ENCODE measurements at places on chromosomes 1 and 21.

- peak; percentile 32 for DNase-seq
Measured at GRCh38 chr1:61641578-61642336, 83.2 kb downstream of the TM2D1 start.

- no peak for DNase-seq
Measured at GRCh38 chr1:25033030-25033827, 103.2 kb upstream of the RUNX3 start.

DNA sequence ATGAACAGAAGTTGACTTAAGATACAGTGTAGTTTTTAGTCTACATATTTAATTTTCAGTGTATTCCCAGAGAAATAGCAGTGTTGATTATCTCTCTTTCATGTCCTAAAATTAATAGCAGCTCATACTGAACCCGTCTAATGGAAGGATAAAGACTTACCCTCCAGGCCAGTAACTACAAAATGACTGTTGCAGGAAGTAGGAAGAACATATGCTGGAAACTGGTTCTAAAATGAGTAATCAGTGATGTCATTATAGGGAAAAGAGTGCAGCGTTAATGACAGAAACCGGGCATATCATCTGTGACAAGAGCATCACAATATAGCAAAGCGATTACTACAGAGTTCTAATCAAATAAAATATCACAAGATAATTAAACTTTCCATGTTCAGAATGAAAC lies 385.5 kb downstream of the SMYD3 start:
- no peak for DNase-seq

DNA sequence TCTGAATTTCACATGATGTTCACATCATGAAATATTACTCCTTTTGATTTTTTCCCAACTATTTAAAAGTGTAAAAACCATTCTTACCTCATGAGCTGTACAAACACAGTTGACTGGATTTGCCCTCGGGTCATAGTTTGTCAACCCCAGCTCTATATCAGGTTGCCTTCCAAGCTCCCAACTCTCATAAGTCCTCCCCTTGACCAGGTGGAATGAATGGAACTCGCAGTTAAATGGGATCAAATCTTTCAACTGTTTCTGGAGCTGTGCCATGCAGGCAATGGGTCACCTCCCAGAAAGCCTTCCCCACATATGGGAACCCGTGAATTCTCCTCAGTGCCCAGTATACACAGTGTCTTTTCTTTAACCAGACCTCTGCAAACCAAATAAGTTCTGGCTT lies 169.8 kb upstream of the FOXD3 start:
- no peak for DNase-seq

GRCh38 chr1:171251042-171251951 lies 3.0 kb downstream of the FMO1 start:
- no peak for DNase-seq

- peak; percentile 53 for DNase-seq
Measured at GRCh38 chr1:150186789-150187559, 37.3 kb downstream of the PLEKHO1 start.

- DNase-seq = no peak
Measured at GRCh38 chr1:183871142-183871541, 66.2 kb downstream of the RGL1 start.

GRCh38 chr21:25688275-25689155 lies 46.2 kb downstream of the ATP5PF start:
- DNase-seq = no peak

DNA sequence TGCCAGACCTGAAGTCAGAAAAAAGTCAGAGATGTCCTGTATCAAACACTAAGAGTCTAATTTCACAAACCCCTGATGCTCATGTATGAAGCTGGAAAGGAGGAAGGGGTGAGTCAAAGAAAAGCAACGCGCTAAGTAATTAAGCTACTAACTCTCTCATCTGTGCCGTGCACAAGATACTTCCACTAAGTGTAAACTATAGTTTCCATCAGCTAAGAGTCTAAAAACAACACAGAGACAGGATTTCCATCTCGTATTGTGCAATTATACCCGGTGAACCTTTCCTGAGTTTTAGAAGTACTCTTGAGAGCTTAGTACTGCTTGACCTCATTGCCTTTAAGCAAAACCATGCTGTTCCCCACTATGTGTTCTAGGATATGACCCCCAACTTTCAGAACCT lies 19.0 kb downstream of the DNALI1 start:
- DNase-seq = no peak

- DNase-seq = no peak
Measured at GRCh38 chr1:205693421-205693991, 13.2 kb upstream of the SLC45A3 start.

GRCh38 chr1:28295936-28296335 lies 32.9 kb upstream of the MED18 start:
- no peak for DNase-seq

GRCh38 chr21:32599526-32599925 lies 12.7 kb downstream of the CFAP298 start:
- no peak for DNase-seq

DNA sequence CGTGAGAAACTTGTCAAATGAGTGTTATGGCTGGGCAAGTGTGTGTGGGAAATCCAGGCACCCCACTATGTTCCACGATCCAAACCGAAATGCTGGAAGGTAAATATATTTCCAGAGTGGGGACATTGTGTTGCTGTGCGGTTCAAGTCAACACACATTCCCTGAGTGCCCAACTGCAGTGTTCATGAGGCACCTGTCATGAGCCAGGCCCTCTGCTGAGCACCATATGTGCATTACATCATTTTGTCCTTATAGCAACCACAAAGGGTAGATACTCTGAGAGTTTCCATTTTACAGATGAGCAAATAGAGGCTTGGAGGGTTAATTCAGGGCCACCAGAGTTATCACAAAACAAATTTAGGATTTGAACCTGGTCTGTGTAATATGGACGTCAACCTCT lies 59.9 kb upstream of the SOD1 start:
- no peak for DNase-seq

GRCh38 chr1:101993710-101994109 lies 3.0 kb downstream of the OLFM3 start:
- no peak for DNase-seq

GRCh38 chr1:18166929-18167328 lies 59.3 kb downstream of the IGSF21 start:
- DNase-seq = no peak

- DNase-seq = no peak
Measured at GRCh38 chr1:174736831-174737230, 262.9 kb upstream of the CACYBP start.

GRCh38 chr1:110503471-110503870 lies 15.5 kb downstream of the KCNA10 start:
- DNase-seq = no peak

GRCh38 chr1:78383923-78384322 lies 106.9 kb upstream of the PTGFR start:
- DNase-seq = no peak

GRCh38 chr1:109296782-109297181 lies 10.0 kb downstream of the MYBPHL start:
- DNase-seq = no peak

DNA sequence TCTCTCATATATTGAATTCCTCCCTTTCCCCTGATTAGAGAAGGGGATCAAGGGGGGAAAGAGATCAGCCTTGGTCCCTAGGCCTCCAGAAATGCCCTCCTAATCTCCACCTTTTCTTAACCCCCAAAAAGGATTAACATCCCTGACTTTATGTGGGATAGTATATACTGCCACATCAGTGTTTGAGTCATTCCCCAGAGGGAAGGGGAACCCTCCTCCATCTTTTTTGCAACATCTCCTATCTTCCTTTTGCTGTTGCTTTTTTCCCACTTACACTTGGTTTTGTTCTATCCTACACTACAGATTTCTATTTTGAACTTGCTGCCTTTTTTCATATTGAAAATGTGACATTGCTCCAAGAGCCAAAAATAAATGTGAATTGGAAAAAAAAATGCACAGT lies 65.4 kb upstream of the PODN start:
- no peak for DNase-seq

- no peak for DNase-seq
Measured at GRCh38 chr1:50750021-50750619, 209.9 kb downstream of the FAF1 start.

DNA sequence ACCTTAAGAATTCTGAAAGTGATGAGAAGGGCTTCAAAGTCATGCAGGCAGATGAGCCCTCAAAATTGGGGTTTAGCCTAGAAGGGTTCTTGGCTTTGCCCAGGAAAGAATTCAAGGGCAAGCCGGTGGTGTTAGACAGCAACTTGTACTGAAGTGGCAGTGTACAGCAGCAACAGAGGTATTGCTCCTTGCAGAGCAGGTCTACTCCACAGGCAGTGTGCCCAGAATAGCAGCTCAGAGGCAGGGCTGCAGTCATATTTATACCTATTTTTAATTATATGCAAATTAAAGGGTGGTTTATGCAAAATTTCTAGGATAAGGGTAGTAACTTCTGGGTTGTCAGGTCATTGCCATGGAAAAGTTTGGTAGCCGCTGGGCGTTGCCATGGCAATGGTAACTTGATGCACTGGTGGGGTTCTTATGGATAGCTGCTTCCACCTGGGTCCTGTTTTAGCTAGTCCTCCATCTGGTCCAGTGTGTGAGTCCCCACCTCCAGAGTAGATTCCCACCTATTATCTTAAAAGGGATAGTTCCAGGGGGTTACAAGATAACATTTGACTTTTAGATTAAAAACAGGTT lies 57.9 kb upstream of the CR2 start:
- no peak for DNase-seq

DNA sequence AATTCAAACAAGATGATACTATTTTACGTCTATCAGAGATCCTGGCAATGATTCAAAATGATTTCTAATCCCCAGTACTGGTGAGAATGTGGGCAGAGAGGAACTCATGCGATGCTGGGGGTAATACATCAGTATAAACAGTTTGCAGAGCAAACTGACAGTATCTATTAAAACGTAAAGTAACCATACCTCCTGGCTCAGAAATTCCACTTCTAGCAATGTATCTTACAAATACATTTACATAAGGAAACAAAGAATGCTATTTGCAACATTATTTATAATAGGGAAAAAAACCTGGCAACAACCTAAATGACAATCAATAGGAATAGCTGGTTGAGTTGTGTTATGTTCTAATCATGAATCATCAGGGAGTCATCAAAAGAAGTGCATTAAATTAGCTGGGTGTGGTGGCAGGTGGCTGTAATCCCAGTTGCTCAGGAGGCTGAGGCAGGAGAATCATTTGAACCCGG lies 15.9 kb downstream of the RCAN1 start:
- DNase-seq = no peak

DNA sequence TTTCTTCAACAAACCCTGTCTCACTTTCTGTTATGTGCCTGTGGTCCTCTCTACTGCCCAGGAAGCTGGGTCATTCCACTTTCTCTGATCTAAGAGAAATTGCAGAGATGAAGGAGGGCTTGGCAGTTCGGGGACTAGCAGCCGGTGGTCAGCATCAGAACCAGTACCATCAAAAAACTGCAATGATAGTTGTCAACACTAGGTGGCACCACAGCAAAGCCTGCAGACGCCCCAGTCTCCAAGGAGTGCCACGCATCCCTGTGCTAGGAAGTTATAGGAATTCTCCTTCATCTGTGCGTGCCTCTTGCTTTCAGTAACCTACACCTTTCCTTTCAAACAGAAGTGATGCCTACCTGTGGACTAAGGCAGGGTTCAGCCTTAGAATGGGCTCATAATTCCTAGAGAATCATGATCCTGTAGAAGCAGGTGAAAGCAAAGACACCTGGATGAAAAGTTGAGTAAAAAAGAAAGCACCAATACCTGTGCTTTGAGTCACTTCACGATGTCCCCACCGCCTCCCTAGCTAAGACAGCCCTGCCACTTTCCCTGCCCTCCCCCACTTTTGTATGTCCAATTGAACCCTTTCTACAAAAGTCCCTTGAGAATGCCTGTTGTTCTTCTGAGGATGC lies 129.2 kb downstream of the ADAMTS1 start:
- peak; percentile 18 for DNase-seq

DNA sequence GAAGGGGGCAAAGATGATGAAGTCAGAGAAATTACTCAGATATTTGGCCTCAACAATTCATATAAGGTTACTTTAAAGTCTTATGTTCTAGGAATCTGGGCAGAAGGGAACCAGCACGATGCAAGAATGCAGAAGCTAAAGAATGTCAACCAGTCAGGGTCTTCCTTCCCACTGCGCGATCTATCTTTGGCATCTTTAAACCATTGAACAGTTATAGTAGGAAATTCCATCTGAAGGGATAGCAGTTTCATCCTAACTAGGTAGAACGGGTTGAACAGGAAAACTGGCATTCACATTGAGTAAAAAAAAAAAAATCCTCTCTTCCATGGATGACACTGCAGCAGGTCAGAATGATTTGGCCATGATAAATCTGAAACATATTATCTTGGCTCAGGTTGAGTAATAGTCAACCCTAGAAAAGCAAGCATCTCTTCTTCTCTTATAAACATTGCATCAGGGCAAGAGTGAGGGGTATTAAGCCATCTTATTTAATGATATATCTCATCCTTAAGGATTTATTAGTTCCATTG lies 6.3 kb downstream of the CRCT1 start:
- DNase-seq = no peak

DNA sequence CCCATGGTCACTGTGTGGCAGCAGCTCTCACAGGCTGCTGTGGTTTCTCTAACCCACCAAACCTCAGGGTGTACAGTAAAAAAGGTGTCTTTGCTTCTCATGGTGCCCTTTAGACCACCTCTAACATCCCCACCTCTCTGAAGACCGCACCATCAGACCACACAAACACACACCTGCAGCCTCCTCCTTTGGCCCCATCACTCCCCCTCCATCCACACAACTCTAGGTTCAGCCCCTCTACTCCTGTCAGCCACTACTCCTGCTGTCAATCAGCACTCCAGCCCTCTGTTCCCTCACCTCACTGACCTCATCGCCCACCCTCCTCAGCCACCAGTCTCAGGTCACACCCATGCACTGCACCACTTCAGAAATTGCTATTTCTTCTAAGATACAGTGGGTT lies 7.5 kb downstream of the ZNF692 start:
- no peak for DNase-seq

All from CD4-positive, alpha-beta T cell treated with Interleukin-4 for 4 hours (primary cell).